ENCODE measurements at places on chromosomes 11 and 22.

DNA sequence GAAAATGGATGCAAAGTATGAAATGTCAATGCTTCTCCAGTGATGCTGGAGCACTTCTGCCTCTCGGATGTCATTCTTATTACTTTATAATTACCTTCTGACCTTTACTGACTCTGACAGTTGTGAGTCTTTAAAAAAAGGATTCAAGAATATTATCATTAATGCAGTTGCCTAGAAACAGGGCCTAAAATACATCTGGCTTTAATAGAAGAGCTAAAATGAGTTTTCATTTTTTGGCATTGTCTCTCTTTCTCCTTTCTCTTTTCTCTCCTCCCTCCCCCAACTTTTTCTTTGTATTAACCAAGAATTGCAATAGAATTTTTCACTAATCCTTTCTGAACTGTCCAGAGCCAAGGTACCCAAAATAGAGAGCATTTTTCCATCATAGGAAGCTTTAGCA, 45.9 kb downstream of the FDX1 start:
- no peak for DNase-seq

- DNase-seq = no peak
Measured at GRCh38 chr22:31305194-31305593, 12.9 kb upstream of the PIK3IP1 start.

- DNase-seq = no peak
Measured at GRCh38 chr11:10529279-10529678, 11.7 kb downstream of the RNF141 start.

DNA sequence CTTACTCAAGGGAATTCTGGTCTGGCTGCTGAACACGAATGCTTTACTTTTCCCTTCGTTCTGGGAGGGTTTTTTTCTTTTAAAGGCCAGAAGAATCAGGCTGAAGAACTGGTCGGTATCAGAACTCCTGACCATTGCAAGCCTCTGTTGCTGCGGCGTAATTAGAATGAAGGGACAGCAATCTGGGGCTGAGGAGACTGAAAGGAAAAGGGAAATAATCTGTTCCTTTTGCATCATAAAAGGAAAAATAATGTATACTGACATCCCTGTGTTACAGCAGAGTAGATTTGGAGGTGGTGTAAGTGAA, 670 bp downstream of the SC5D start:
- no peak for DNase-seq

DNA sequence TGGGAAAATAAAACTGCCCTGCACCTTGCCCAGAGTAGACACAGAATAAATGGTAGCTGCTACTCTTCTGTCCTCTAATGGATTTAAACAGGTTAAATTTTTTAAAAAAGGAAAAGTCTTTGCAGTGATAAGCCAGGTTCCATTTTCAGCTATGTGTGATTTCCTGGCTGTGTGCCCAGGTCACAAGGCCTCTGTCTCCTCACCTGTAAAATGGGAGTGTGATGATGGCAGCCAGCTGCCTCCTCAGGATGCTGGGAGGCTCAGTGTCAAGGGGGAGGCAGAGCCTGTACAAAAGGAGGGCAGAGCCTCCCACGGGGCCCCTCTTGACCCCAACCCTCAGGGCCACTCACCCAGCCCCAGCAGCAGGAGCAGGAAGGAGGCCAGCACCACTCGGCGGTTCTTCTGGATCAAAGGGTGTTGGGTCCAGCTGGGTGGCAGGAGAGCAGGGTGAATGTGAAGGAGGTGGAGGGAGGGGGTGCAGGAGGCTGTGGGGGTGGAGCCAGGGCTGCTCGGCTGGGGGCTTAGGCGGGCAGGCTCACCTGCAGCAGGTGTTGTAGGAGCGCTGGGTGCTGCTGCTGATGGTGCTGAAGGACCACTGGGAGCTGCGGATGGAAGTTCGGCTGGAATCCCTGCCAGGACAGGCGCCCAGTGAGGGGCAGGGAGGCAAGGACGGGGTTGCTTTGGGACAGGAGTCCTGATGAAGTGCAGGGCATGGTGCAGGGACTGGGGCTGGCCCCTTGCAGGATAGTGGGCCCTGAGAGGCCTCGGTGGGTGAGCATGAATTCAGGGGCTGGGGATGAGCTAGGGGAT, 1.9 kb downstream of the TMEM134 start:
- no peak for DNase-seq

GRCh38 chr11:79486242-79486984, 45.6 kb upstream of the TENM4 start:
- DNase-seq = no peak

DNA sequence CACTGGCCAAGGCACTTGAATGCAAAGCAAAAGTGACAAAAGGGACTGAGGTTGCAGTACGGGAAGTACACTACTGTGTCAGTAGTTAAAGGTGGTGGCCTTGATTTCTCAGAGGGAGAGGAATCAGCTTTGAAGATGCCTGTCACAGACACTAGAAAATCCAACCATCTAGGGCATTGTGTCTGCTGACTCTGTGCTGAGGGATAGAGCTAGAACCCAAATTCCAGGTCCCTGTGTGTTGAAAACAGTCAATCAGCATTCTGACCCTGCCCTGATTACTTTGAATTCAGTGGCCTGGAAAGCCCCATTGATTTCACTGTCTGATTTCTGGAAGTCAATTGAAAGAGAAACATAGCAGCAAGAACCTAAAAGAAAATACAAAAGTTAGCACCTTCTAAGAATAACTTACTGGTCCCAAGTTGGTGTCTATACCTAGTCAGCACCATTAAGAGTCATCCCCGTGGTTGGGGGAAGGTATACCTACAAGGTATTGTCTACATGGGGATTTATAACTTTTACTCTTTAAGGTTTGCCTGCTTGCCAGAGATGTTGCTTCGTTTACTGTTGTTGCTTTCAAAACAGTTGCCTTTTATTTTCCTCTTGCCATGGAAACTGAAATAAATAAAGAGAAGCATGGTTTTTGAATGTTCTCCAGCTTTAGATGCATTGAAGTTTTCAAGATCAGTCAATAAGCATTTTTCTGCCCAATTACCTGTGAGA, 97.3 kb downstream of the PDHX start:
- no peak for DNase-seq

DNA sequence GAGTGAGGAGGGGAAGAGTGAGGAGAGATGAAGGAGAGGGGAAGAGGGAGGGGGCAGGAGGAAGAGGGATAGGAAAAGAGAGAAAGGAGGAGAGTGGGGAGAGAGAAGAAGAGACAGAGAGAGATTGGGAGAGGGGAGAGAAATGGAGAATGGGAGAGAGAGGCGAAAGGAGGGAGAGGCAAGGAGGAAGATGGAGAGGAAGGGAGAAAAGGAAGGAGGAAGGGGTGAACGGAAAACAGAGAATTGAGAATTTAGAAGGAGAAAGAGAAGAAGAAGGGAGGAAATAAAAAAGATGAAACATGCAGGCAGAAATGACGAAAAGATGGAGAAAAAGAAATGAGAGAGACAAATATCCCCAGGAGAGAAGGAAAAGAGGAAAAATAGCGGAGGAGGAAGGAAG, 502.8 kb downstream of the MN1 start:
- no peak for DNase-seq

DNA sequence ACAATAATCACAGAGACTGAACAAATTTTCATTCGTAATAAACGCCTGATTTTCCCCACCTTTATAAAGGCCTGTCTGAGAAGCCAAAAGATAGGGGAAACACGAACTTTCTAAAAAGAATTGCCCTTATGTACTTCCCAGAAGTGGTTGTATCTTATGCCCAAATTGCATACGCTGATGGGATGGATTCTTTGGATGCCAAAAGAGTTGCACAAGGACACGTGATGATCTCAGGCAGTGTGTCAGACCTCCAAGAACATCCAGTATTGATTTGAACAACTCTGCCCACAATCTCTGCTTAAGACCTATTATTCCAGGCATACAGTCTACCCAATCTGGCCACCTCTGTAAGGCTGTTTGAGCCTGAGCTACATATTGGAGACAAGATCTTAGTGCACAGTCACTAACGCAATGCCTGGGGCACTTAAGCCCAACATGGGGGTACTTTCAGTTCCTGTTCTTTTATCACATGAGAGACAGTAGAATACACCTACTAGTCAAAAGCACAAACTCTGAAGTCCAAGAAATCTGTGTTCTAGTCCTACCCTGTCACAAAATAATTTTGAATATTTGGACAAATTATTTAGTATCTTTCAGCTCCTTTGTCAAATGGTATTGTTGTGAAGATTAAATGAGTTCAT, 38.9 kb downstream of the OR10A6 start:
- no peak for DNase-seq

DNA sequence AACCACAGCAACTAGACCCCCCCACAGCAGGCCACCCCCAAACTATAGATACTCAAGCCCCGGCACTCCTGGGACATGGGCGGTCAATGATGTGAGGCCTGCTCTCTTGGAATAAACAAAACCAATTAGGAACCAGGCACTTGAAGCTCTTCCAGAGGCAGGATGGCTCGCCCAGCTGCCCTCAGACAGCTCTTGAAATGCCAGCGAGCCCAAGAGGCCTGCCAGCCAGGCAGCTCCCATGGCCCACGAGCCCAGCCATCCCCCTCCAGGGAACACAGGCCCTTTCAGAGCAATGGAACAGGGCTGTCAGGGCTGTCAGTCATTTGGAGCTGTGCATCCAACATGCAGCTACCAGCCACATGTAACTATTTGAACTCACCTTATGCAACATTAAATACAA, 34.0 kb upstream of the TFIP11 start:
- peak; percentile 75 for DNase-seq

DNA sequence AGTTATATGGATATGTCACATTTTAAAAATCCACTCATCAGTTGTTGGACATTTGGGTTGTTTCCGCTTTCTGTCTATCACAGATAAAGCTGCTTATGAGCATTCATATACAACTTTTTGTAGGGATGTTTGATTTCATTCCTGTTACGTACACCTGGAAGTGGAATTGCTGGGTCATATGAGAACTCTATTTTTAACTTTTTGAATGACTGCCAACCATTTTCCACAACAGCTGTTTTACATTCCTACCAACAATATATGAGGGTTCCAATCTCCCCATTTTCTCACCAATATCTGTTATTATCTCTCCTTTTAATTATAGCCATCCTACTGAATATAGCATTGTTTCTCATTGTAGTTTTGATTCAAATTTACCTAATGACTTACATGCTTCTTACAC, 172.0 kb downstream of the UVRAG start:
- no peak for DNase-seq

DNA sequence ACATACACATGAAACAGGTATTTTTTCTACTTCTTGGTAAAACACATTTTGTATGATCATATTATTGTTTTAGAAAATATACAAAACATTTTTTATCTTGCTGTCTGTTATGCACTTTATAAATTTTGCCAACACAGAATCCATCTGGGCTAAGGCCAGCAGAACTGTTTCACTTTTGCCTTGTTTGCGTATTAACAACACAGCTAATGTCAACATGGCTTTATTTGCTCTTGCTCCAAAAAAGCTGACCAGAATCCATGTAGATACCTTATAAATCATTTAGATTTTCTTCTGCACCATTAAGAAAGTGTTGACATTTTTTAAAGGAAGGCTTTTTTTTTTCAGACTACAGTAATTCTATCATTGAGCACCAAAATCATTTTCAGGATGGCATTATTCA, 58.1 kb upstream of the PGR start:
- DNase-seq = no peak

GRCh38 chr11:112971195-112971594, 10.0 kb downstream of the NCAM1 start:
- DNase-seq = no peak

GRCh38 chr11:103875855-103876510, 160.5 kb upstream of the DDI1 start:
- DNase-seq = no peak

GRCh38 chr22:38981005-38981991, 849 bp upstream of the APOBEC3B start:
- no peak for DNase-seq

DNA sequence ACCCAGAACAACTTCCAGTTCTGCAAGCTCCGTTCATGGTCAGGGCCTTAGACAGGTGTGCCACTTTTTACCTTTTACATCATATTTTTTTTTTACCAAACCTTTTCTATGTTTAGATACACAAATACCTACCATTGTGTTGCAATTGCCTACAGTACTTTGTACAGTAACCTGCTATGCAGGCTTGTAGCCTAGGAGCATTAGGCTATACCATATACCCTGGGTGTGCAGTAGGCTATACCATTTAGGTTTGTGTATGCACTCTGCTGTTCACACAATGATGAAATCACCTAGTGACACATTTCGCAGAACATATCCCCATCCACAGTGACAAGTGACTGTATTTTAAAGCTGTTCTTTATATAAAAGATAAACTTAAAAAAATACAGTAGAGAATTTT, 29.6 kb downstream of the APIP start:
- no peak for DNase-seq

GRCh38 chr11:116553482-116553881, 219.3 kb downstream of the BUD13 start:
- no peak for DNase-seq

DNA sequence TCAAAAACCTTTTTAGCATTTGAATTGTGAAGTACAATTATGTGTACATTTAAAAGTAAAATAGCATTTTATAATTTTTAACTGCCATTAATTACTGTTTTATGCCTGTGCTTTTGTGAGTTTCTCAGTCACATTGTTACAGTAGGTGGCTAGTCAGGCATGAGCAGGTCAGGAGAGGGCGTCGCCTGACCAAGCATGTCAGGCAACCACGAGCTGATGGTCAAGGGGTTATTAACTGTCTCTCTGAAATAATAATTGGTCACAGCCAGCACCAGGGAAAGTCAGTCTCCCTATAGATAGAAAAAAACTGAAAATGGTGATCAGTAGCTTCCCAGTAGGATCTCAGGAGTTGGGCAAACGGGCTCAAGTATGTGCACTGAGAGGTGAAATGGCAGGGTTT, 19.4 kb upstream of the CCDC81 start:
- no peak for DNase-seq

DNA sequence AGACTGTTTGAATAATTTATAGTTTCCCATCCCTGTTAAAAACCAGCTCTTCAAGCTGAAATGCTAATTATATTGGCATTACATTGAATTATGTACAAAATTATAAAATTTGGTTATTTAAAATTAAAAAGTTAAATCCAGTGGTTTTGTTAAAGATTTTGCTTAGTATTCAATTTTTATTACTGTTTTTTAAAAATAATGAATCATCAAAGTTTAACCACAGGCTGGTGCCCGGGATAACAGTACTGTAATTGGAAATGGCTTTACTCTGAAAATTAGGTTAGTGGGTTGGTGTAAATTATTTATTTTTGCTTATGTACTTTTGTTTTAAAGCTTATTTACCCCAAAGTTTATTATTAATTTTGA, 45.4 kb upstream of the WEE1 start:
- DNase-seq = no peak

GRCh38 chr11:57527056-57527631, 3.4 kb downstream of the TIMM10 start:
- peak; percentile 59 for DNase-seq
